Activated CD8-positive, alpha-beta memory T cell treated with anti-CD3 and anti-CD28 coated beads, Interleukin-2, amount 10 ng/mL, durations not matched to agents 7 days and 5 days (primary cell): ENCODE measurements at places on chromosomes 7 and 10. TPM values are rescaled to one million over a fixed set of nuclear protein-coding genes. Genes with fewer than 3 reads are reported as not detected.

Gene HABP2
- total RNA-seq = not detected

Gene VSIR
- total RNA-seq = 68.4 TPM

Gene RAB19
- 5.0 TPM for total RNA-seq

Gene TES
- total RNA-seq = 98.5 TPM

Gene HSPA12A
- not detected for total RNA-seq

Gene IL15RA
- total RNA-seq = 31.7 TPM

Gene PNPLA8
- 12.0 TPM for total RNA-seq

Gene ITPRID1
- total RNA-seq = not detected

Gene CPA1
- total RNA-seq = not detected

Gene PLCE1
- total RNA-seq = 0.06 TPM

Gene SH2B2
- total RNA-seq = 1.3 TPM

Gene AKR1E2
- total RNA-seq = 2.5 TPM

Gene OR2A1
- total RNA-seq = not detected

Gene GJC3
- not detected for total RNA-seq

Gene WNT8B
- total RNA-seq = not detected

Gene ANKRD7
- total RNA-seq = 1.2 TPM

Gene DPYSL4
- 1.5 TPM for total RNA-seq

Gene HTR5A
- total RNA-seq = not detected

Gene UPP1
- total RNA-seq = 57.9 TPM
